Muscle of arm (tissue), 14 donors: ENCODE measurements at places on chromosomes 16 and 17.
A peak's percentile ranks its signal among the peaks of the same experiment; 100 is the strongest.

GRCh38 chr16:12262454-12263180 is 286.1 kb downstream of the SNX29 start:
- no peak for DNase-seq

DNA sequence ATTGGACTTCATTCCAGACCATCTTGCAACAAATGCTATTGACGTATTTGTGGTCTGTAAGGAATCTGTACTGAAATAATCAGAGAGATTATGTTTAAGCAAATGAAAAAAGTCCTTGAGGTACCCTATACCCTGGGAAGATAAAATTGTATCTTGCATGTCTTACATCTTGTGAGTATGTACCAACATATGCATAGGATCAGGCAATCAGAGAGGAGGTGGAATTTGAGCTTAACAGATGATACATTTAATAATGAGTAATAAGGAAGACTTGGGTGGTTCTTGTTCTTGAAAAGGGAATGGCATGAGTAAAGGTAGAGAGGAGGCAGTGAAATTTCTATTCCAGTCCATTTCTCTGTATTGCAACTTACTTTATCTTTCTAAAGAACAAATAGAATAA is 10.6 kb downstream of the MOSMO start:
- no peak for DNase-seq

DNA sequence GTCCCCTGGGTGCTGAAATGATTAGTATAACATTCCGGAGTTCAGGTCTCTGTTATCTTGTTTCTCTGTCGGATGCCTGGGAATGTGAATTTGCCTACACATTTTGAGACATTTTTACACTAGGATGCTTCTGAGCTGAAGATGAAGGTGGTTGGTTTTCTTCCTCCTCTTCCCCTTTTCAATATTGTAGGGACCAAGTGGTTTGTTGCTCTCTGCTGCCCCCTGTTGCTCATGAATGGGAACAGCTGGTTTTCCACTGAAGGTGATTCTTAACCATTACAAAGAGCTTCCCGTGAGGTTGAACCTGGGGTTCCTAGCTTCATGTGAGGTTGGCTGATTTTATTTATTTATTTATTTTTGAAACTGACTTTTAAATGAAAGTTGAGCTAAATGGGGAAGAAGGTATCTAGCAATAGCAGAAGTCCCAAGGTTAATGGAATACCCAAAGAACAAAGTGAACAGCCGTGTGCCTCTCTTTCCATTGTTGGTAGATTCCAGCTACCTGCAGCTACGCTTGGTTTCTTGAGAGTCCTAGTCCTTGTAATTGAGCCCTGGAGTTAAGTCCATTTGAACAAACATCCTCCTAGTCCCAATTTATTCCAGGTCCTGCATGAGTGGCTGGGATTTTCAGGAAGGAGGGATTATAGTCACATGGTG is 983.9 kb upstream of the EEF2KMT start:
- peak; percentile 21 for DNase-seq

- DNase-seq: no peak
Observed at GRCh38 chr17:681738-682529, 32.7 kb downstream of the VPS53 start.

DNA sequence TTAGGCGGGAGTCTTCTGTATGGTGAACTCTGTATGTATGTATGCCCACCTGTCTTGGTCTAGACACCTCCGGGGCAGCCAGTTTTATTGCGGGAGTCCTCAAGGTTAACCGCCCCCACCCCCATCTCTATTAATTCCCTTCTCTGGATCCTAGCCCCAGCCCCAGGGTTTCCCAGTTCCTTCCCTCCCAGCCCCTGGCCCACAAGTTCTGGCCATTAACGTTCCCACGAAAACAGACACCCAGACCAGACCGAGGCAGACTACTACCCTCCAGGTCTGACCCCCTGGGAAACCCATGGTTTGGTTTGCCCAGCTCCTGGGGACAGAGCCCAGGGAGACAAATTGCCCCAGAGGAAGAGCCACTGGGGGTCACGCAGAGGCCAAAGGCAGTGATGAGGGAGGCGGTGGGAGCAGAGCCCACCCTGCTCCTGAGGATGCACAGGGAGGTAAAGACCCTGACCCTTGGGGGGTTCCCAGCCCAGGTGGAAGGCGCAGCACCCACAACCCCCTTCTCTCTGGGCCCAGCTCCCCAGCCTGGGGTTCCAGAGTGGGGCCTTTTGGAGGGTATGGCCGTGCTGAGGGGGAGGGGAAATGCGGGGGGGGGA is 8.5 kb downstream of the TBKBP1 start:
- DNase-seq: no peak

DNA sequence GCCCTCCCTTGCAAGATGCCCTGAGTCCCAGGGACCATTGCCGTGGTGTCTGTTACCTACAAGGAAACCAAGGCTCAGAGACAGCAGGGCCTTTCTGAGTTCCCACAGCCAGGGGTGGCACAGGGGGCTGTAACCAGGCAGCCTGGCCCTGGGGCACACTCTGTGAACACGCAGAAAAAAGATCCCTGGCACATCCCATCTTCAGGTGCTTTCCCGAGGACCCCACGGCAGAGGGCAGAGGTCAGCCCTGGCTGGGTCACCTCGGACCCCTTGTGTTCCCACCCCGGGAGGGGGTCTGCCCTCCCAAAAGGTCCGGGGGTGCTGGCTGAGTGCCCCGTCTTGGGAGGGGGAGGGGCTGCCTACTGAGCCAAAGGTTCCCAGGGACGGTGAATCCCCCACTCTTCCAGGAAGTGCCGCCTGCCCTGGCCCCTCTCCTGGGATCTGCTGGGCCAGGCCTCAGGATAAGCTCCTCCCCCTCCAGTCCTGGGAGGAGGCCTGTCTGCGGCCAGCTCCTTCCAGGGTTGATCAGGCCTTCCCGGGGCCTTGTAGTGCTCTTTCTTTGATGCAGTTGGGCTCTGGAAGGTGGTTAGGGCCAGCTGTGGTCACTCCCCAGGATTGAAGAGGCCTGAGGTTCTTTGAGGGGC is 8.1 kb downstream of the GLIS2 start:
- no peak for DNase-seq
